ENCODE measurements at places on chromosomes 3 and 15. TPM values are rescaled to one million over a fixed set of nuclear protein-coding genes. Genes with fewer than 3 reads are reported as not detected.
A peak's percentile ranks its signal among the peaks of the same experiment; 100 is the strongest.

The ZNF385D gene
- total RNA-seq = not detected

DNA sequence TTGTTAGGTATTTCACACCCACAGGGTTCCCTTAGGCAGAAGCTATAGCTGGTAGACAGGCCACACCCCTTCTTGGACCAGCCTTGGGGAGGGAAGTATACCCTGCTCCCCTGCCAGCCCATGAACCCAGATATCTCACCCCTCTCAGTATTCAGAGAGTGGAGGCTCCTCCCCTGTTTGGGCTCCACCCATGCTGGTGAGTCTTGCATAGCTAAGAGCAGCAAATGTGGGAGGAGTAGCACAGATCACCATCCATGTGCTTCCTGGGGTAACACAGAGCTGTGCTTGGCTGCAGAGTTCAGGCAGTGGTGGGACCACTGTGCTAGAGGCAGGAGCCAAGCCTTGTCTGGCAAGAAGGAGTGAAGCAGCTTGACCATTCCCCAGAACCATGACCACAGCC is 427.2 kb downstream of the ZIC1 start:
- DNase-seq = no peak

The HTR3E gene
- total RNA-seq = not detected

The CRYGS gene
- 6.7 TPM for total RNA-seq

GRCh38 chr3:133880886-133881455 is 14.7 kb downstream of the RAB6B start:
- DNase-seq = peak; percentile 4

- DNase-seq = no peak
Measured at GRCh38 chr3:194089357-194090177, 46.4 kb upstream of the HES1 start.

DNA sequence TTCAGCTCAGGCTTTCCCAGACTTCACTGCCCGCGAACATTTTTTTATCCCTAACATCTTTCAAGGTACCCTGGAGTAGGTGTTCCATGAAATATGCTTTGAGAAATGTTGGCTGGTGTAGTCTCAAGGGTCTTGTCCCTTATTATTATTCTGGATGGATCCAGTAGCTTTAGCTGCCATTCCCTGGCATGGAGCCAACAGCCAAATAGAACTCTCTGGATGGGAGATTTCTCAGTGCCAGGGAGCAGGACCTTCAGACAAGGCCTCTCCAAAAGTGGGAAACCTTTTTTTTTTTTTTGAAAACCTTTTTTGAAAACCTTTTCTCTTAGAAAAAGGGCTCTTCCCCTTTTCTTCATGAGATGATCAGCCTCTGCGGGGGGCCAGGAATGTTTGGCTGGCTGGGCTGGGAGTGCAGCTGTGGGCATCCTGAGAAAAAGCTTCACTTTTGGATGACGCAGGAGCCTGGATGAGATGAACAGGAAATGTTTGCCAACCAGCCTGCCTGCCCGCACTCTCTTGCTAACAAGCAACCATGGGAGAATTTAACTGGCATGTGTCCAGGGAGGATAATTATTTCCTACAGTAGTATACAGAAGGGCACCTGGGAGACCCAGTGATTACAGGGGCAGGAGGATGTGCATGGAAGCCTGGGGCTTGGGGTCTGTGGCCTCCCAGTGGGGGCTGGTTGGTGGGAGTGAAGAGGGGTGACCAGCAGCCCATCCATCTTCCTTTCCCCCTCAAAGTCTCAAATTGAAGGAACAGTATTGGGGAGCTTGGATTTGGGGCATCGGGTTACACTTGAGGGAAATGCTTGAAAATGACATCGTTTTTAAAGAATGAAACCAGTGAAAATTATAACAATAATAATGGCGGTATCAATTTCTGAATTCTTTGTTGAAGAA is 109.1 kb upstream of the LRIG1 start:
- DNase-seq = no peak

GRCh38 chr3:72144773-72145505 is 360.0 kb upstream of the PROK2 start:
- DNase-seq = no peak

DNA sequence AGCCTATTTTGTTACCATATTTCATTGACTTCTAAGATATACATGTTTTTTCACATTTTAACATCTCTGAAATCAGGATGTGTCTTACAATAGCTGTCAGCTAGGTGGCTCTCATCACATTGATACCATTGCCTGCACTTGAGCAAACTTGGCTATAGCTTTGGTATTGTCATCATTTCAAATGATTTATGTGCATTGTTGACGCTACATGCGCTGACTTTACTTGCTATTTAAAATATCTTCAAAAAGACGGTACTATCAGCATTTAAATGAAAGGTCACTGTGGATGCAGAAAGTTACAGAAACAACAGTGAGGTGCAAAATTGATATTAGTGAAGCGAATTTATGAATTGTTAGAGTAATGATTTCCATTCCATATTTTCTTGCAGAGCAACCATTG is 54.0 kb upstream of the ABHD2 start:
- no peak for DNase-seq

DNA sequence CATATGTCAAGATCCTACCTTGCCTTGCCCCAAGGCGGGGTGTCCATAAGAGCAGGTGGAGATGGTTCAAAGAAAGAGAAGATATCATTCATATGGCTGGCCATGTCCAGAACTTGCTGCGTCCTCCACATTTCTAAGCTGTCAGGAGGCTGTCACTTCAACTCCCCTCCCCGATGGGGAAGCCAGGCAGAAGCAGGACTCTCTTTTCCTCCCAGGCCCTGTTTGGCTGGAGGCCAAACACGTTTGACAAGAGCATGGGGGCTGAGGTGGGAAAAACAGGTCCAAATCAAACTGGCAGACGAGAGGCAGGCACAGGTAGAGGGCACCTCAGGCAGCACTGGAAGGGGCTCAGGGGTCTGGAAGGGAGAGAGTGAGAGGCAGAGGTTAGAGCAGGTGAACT is 37.7 kb downstream of the MESD start:
- DNase-seq = no peak

The TGM4 gene
- not detected for total RNA-seq

The GLDN gene
- total RNA-seq = not detected

DNA sequence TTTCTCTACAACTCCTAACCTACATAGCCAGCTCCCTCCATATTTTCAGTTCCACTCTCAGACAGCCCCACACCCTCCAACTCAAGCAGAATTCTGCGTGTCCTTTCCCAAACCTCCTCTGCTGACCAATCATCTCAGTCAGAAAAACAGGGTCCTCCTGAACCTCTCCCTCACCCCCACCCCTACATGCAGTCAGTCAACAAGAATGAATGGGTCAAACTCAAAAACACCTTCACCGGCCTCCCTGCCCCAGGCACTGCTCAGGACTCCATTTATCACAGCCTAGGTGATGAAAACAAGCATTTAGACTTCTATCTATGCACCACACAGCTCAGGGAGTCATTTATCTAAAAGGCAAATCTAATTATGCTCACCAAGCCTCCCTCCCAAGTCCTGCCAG is 32.4 kb downstream of the MYL3 start:
- no peak for DNase-seq

The CEP152 gene
- 31.1 TPM for total RNA-seq
